ENCODE measurements at places on chromosomes 6 and 20. TPM values are rescaled to one million over a fixed set of nuclear protein-coding genes. Genes with fewer than 3 reads are reported as not detected.

- no peak for DNase-seq
Measured at GRCh38 chr20:54643761-54644160, 168.4 kb downstream of the DOK5 start.

GRCh38 chr20:18058661-18059467, 1.1 kb upstream of the OVOL2 start:
- DNase-seq = no peak

DNA sequence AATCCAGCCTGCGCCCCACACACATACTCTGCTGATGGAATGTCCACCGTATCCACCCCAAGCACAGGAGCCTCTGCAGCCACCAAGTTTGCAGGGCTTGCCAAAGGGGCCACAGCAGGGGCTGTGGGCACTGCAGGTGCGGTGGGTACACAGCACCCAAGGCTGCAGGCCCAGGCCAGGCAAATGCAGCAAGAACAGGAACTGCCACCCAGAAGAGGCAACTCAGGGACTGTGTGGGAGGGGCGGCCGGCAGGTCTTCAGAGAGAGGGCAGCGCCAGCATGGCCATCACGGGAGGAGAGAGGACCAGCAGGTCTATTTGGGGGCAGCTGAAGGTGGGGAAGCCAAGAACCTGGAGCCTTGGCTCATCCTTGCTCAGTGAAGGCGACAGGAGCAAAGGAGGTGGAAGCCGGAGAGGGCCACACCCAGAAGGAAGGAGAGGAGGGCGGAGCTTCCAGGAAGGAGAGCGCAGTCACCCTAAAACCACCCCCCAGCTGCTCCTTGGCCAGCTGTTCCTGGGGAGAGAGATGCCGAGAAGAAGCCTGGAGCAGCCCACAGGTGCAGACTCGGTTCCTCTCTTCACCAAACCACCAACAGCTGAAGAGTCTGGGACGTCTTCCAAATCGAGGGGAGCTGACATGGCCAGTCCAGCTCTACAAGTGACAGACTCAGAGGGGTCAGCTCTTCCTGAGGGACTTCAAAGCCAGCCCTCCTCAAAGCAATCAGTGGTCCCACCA, 265.1 kb upstream of the CDYL start:
- DNase-seq = no peak

GRCh38 chr6:68740828-68741500, 105.9 kb downstream of the ADGRB3 start:
- DNase-seq = no peak

DNA sequence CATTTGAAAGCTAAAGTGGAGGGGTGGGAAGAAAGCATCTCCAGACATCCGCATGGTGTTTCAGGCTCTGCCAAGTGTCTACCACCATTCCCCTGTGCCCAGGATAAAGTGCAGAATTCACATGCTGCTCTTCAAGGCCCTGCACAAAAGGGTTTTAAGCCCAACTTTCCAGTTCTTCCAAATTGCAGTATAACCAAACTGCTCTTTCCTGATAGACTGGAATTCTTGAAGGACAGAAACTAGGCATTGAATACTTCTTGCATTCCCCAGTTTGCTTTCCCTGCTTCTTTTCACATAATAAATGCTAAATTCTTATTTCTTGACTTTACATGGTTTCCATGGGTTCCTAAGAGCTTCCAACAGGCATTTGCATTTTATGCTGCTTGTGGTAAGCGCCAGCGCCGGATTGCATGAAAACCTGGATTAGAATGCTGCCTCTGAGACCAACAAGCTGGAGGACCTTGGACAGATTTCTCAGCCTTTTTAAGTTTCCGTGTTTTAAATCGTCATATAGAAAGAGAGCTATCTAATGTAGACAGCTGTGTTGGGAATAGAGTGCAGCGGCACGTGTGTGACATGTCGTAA, 7.9 kb downstream of the SOX4 start:
- DNase-seq = no peak

GRCh38 chr6:135592276-135592675, 94.7 kb upstream of the AHI1 start:
- no peak for DNase-seq

- no peak for DNase-seq
Measured at GRCh38 chr6:34658605-34659265, 37.8 kb downstream of the ILRUN start.

GRCh38 chr6:84791233-84791632, 26.8 kb upstream of the TBX18 start:
- DNase-seq = peak; percentile 88

GRCh38 chr20:20414640-20415220, 46.8 kb downstream of the INSM1 start:
- no peak for DNase-seq

DNA sequence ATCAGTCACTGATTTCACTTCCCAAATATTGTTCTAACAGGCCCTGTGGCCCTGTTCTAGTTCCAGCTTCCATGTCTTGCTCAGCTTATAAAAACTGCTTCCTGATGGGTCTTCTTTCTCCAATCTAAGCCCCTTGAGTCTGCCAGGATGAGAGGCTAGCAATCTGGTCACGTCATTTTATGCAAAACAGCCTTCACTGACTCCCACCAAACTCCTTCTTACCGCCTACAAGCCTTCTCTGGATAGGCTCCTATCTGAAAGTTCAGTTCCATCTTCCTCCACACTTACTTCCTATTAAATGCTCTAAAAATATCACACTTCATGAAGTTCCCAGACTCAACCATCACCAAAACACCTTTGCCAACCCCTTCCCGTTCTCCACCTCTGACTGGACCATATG, 15.5 kb downstream of the CRNKL1 start:
- no peak for DNase-seq

IL17A gene
- not detected for total RNA-seq

PMEPA1 gene
- total RNA-seq = 9.7 TPM

ZNF133 gene
- 12.8 TPM for total RNA-seq

WFDC12 gene
- total RNA-seq = not detected

GSTA4 gene
- total RNA-seq = 39.2 TPM

SLC22A3 gene
- not detected for total RNA-seq

OLIG3 gene
- total RNA-seq = not detected

TCFL5 gene
- 16.1 TPM for total RNA-seq
